Renal cortex interstitium (tissue), 15 donors: ENCODE measurements at places on chromosomes 7 and 10. TPM values are rescaled to one million over a fixed set of nuclear protein-coding genes. Genes with fewer than 3 reads are reported as not detected.

- DNase-seq, result no peak
Observed at GRCh38 chr10:124611738-124612137, 132.4 kb downstream of the FAM53B start.

- no peak for DNase-seq
Observed at GRCh38 chr7:50416527-50417182, 33.5 kb downstream of the FIGNL1 start.

- no peak for DNase-seq
Observed at GRCh38 chr10:12564173-12564572, 214.8 kb downstream of the CAMK1D start.

DNA sequence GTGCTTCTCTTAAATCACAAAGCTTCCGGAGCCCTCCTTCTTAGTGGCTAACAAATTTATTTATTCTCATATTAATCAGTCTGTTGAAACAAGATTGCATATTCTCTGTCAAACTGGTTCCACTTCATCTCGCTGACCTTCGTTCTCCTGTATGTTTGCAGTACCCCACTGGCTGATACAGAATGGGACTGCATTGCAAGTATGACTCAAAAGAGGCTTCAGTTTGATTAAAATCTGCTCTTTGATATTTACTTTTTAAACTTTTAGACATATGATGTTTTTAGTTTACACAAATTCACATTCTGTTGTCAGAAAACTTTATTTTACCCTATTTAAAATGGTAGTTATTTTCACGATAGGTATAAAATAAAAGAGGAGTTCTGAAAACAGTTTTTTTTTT lies 14.3 kb upstream of the ARHGAP12 start:
- DNase-seq, result no peak

DNA sequence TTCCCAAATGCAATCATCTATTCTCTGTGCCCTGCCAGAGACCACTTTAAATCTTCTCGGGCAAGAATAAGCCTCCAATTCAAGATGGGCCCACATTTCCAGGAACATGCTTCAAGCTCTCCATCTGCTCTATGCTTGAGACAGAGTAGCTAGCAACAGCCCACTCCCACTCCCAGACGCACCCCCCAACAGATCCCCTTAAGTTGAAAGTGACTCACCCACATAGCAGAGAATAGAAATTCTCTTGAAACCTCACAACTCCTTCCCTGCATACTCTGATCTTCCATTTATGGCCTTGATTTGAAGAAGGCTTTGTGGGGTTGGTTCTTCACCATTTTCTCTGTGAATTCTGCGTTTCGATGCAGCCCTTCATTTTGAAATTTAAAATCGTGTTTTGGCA lies 604.0 kb downstream of the INHBA start:
- DNase-seq, result no peak

- no peak for DNase-seq
Observed at GRCh38 chr10:944034-944831, 12.7 kb upstream of the LARP4B start.

DNA sequence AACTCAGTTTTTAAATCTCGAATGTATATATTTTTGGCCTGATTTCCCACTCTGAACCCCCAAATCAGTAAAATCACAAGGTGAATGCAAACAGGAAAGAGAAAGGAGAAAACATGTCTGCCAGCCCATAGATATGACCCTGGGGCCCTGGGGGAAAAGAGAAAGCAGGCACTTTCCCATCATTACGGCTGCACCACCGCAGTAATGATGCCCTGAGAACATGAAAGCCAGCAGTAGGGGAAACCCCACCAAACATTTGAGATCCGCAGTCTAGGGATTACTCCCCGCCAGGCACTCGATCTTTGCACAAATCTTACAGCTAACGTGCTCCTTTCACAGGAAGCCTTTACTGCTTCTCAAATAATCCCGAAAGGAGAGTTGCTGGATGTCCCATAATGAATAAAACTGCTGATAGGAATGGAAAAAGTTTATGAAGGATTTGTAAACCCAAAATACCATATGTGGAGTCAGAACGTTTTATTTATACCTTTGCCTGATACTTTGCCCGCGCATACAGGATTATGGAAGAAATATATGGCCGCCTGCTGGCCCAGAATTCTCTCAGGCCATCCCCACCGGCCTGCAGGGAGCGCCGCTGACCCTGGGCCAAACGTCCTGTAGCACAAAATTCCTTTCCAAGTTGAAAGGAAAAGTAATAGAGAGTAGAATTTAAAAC lies 180.0 kb upstream of the INHBA start:
- DNase-seq, result no peak

DNA sequence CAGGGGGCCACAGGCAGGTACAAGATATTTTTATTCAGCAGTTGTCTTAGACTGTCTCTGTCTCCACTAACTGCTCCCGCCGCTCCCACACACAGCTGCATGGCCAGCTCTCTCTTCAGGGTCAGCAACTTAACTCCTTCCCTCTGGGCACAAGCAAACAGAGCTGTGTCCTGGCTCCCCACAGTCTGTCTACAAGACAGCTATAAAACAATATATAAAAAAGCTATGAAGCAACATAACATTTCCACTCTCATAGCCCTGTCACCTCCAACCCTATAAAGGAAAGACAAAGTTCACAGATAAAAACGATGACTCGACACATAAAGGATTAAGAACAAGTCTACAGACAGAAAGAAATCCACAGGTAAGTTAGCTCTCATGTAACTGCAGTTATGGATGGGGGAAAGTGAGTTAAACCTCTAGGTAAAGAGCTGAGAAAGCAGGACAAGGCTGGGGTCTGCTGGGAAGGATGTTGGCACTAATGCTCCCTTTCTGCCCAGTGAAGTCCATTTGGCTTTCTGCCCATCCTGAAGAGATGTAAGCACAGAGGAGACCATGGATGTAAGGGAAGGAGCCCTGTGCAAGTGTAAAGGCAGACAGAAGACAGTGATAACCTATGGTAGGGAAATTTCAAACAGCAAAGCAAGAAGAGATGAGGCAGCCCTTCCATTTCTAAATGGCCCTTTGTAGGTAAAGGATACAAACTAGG lies 27.0 kb downstream of the RAPGEF5 start:
- no peak for DNase-seq

Gene ATOH7
- 2.0 TPM for polyA plus RNA-seq
